Activated CD8-positive, alpha-beta memory T cell treated with anti-CD3 and anti-CD28 coated beads for 1 hour (primary cell): ENCODE measurements at places on chromosomes 2 and 18.

GRCh38 chr2:205845446-205845845 is 163.1 kb downstream of the NRP2 start:
- no peak for DNase-seq

- no peak for DNase-seq
These were observed 22.6 kb upstream of the FAP start for GRCh38 chr2:162265666-162266459.

GRCh38 chr2:219567791-219568361 is 3.5 kb downstream of the OBSL1 start:
- no peak for DNase-seq

DNA sequence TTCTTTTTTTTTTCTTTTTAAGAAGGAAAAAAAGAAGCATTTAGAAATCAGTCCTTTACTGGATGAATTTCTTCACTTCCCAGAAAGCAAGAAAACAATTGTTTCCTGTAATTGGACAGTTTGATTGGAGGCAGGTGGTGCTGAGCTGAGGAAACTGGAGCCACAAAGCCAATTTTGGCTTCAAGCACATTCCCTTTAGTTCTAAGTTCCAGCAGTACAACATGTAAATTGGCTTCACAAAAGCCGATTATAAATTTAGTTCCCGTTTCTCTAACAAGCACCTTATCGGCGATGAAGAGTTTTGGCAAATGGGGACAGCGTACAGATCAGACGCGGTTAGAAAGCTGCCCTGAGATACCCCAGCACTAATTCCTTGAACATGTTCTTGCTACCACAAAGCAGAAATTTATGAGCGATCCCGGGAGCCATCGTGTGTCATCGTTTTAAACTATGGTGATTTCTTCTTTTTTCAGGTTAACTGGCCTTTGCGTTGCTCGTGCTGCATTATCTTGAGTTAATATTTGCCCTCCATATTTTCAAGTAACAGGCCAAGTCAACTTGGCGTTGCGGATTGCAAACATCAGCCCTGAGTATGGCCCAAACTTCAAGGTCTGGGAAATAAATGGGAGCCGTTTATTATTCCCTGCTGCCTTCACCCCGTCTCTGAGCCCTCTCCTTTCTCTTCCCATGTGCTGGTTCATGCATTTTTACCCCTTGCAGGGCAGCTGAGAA is 190.4 kb upstream of the ID2 start:
- DNase-seq: no peak
